ENCODE measurements at places on chromosomes 1 and 21.

DNA sequence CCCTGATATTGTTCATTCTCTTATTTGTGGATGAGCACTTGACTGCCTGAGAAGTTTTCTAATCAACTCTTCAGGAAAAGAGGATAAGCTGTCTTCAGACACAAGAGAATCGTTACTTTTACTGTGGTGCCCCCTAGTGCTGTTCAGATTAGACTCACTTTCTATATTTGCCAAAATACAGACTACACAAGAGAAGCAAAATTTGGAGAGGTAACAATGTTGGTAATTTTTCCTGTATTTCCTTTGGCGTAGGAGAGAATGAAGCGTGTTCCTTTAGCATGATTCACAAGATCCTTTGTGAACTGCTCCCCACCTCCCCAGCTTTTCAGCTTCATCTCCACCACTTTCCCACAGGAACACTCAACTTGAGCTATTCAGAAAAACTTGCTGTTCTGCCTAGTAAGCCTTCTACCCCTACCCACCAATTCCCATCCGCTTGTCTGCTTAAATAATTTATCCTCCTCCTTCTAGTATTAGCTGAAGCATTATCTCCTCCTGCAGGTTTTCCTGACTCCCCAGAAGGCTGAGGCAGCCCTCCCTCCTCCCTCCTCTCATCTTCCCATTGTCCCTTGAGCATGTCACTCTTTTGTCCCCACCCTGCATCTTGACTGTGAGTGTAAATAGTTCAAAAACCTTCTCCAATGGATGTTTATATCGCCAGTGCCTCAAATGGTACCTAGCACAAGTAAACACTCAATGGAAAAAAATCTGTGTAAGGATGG lies 4.5 kb downstream of the TNFSF4 start:
- DNase-seq, result no peak

DNA sequence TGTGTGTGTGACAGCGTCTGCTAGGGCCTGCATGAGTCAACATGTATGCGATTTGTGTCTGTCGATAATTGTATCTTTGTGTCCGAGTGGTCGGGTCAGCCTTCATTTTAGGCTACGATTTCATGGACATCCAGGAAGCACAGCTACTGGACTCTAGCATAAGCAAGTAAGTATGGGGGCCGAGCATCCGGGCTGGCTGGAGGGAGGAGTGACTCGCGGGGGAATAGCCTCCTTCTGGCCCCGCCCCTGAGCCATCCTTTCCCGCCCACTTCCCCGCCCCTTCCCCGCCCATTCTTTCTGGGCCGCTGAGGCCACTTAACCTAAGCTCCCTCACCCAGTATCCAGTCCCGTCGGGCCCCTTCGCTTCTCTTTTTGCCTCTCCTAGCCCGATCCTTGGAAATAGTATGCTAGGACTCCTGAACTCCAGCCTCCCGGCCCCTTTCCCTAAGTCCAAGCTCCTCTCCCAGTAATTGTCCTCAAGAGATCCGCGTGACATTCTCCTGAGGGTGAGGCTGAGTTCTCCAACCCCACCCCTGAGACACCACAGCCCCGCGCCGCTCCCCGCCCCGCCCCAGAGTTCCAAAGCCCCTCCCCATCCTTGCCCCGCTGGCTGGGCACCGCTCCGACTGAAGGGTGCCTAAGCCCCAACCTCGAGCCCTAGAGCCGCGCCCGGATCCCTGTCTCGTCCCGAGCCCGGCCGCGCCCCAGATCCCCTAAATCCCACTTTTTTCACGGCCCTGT lies 1.2 kb downstream of the MAP3K6 start:
- peak; percentile 70 for DNase-seq

GRCh38 chr21:23160914-23161313 lies 2162.7 kb downstream of the NCAM2 start:
- no peak for DNase-seq

GRCh38 chr1:44212355-44213221 lies 683 bp upstream of the DMAP1 start:
- peak; percentile 42 for DNase-seq

GRCh38 chr21:45264146-45264911 lies 23.4 kb downstream of the POFUT2 start:
- no peak for DNase-seq

DNA sequence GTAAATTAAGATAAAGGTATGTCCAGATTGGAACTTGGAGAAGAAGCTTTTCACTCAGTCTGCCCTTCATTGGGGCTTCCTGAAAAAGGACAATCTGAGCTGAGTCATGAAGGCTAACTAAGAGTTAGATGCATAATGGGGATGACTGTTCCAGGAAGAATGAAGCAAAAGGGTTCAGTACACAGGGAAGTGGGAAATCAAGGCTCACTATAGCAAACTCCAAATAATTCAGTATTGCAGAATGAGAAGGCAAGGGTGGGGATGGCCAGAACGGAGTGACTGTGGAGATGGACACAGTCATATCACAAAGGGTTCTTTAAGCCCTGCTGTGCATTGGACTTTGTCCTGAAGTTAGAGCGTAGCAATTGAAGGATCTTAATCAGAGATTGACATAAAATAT lies 158.3 kb downstream of the FGGY start:
- DNase-seq, result no peak

- DNase-seq, result no peak
Observed at GRCh38 chr1:211511947-211512346, 20.0 kb upstream of the RD3 start.

- no peak for DNase-seq
Observed at GRCh38 chr1:25993197-25993951, 4.5 kb downstream of the PAFAH2 start.

Data from activated naive CD8-positive, alpha-beta T cell treated with anti-CD3 and anti-CD28 coated beads for 36 hours (primary cell).